Stimulated activated CD4-positive, alpha-beta T cell treated with anti-CD3 and anti-CD28 coated beads, Interleukin-1b, Interleukin-23, amount 100 ng/mL, for 1 hour (primary cell): ENCODE measurements at places on chromosomes 16 and 17.
A peak's percentile ranks its signal among the peaks of the same experiment; 100 is the strongest.

DNA sequence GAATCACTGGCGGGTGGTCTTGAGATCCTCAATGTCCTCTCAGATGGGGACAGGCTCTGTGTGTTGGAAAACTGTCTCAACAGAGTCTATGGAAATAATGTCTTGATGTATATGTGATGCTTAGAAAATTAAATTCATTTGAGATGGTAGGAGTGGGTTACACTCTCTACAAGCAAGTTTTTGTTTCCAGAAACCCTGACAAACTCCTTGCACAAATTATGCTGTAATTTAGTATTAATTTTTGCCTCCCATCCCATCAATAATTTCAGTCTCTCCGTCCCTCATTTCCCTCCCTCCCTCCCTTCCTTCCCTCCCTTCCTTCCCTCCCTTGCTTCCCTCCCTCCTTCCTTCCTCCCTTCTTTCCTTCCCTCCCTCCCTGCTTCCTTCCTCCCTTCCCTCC is 488.0 kb upstream of the C16orf82 start:
- DNase-seq: no peak

GRCh38 chr16:12145918-12146317 is 169.4 kb downstream of the SNX29 start:
- DNase-seq: no peak

- no peak for DNase-seq
These were observed 34.3 kb upstream of the RPRML start for GRCh38 chr17:47013341-47013740.

- DNase-seq: no peak
These were observed 20.0 kb upstream of the TBX2 start for GRCh38 chr17:61379457-61380216.

GRCh38 chr16:26701243-26701886 is 365.4 kb upstream of the C16orf82 start:
- DNase-seq: no peak

DNA sequence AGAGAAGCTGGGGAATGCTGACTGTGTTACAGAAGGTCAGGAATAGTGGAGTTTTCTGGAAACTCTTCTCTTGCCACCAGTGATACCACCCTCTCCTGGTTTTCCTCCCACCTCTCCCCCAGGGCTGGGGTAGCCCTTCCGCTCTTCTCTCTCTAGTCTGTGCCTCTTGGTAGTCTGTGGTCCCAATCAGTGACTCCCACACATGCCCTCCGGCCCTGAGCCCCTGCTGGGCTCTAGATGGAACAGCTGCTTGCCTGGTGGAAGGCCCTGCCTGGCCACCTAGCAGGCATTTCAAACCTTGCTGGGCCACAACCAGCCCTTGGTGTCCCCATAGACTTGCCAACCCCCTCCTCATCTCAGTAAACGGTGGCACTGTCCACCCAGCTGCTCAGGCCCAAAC is 15.2 kb upstream of the MTSS2 start:
- no peak for DNase-seq

DNA sequence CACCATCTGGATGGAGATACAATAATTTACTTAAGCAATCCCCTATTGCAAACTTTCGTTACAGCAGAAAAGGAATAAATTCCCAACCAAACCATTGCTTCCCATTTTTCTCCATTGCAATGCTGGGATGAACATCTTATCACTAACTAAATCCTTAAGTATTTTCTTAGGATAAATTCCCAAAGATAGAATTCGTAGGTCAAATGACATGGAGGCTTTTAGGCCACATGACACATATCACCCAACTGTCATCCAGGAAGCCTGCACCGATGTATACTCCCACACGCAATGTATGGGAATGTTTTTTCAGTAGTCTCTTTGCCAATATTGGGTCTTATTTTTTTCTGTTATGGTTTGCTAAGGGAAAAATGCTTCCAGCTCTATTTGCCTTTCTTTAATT is 1.6 kb upstream of the TLCD2 start:
- DNase-seq: no peak

DNA sequence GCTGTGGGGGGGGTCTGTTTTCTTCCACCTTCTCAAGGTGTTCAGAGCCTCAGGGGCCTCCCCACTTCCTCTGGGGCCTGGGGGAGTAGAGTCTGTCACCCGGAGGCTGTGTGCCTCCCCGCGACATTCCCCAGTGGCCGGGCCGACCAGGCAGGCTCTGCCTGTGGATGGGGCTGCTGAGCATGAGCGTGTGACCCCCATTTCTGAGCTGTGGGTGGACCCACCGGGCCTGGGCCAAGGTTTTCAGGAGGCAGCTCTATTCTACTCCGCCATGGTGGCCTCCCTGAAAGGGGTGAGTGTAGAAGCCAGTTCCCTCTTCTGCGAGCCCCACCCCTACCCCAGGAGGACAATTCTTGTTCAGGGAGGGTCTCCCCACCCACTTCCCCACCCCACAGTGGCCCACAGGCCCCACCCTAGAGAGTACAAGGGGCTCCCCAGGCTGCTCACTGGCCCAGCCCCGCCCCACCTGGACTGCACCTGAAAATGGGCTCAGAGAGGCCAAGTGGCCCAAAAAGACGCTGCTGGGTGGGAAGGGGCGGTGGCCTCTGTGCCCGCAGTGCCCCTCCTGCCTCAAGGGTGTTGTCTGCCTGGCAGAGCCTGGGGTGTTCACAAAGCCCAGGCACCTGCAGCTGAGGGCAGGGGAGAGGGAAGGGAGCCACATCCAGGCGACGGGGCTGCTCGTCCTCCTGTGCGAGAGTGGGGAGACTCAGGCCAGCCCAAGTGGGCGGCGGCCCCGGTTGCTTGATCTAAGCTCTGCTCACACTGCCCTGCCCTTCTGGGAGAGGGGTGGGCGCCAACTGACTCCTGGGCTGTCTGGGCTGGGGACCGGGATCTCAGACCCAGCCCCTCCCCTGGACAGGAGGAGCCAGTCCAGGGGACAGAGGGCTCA is 1.3 kb downstream of the MSLN start:
- DNase-seq: no peak

GRCh38 chr17:60519795-60520194 is 6.2 kb downstream of the APPBP2 start:
- no peak for DNase-seq

DNA sequence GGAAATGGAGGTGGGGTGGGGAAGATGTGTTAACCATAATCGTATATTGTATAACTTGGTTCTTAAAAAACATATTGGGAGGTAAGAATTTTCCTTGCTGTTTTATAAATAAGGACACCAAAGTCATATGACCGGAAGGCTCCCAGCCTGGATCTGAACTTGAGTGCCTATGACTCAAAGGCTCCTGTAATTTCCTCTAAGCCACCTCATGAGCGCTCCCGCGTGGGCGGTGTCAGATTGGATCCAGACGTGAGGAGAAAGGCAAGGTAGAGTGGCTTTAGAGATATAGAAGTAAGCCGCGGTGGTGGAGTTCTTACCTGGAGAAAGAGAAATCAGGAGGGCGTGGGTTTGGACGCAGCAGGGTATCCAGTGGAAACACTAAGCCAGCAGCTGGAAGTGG is 196.2 kb upstream of the NLRP1 start:
- no peak for DNase-seq

DNA sequence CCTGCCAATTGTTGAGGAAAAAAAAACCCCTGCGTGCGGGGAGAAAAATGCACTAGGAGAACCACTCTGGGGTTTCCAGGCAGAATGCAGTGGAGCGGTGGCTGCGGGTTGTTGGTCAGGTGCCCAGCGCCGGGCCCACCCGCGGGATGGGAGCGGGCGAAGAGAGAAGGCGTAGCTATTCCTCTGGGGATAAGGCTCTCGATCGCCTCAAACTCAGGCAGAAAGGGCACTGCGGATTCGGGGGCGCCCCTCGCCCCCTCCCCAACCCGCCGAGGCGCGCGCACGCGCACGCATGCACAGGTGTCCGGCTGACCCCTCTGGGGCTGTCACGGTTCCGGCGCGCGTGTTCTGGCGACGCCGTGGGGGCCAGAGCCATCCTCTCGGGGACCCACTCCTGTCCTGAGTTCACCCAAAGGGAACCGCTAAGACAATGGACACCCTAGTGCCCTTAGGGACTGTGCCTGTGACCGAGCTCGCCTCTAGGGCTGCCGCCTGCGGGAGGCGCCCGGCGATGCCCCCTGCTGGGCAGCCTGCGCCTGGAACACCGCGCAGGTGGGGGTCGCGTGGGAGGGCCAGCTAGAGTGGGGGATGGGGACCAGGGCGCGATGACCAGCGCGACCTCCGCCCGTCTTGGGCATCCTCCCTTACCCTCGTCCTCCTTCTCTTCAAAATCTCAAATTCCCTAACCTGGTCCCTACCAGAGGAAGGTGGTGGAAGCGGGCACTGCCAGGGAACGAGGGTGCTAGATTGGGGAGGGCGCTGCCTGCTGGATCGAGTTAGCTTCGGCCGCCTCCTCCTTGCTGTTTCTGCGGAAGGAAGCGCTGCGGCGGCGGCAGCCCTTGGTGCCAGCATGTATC is 14.4 kb upstream of the CBX8 start:
- no peak for DNase-seq

DNA sequence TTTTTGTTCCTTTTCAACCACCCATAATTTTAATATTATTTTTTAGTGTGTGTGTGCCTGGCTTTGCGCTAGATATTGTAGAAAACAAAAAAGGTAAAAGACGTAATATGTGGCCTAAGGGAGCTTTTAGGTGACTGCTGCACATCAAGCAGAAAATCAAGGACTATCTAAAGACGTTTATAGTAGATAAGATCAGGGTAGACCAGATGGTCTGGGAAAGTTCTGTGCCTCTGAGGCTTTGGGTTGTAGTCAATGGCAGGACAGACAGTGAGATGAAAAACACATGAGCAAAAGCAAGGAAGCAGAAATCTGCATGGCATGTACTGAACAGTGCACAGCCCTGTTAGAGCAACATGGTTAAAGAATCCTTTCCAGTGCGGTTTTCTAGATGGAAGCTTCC is 26.8 kb upstream of the ARHGAP23 start:
- DNase-seq: no peak

DNA sequence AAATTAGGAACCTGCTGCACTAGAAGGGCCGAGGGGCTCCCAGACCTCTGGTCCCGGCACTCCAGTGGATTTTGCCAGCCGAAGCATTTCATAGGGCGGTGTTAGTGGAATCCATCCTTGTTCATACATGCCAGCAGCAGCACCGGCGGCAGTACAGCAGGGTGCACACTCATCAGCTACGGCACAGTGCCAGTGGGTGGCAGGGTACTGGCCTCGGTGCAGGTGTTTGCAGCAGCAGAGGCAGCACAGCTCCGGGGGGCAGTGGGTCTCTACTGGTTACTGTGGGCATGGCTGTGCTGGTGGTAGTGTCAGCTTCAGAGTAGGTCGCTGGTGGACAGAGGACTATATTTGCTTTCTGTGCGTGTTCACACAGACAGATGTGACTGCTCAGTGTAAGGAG is 985.7 kb downstream of the CDH8 start:
- DNase-seq: no peak

DNA sequence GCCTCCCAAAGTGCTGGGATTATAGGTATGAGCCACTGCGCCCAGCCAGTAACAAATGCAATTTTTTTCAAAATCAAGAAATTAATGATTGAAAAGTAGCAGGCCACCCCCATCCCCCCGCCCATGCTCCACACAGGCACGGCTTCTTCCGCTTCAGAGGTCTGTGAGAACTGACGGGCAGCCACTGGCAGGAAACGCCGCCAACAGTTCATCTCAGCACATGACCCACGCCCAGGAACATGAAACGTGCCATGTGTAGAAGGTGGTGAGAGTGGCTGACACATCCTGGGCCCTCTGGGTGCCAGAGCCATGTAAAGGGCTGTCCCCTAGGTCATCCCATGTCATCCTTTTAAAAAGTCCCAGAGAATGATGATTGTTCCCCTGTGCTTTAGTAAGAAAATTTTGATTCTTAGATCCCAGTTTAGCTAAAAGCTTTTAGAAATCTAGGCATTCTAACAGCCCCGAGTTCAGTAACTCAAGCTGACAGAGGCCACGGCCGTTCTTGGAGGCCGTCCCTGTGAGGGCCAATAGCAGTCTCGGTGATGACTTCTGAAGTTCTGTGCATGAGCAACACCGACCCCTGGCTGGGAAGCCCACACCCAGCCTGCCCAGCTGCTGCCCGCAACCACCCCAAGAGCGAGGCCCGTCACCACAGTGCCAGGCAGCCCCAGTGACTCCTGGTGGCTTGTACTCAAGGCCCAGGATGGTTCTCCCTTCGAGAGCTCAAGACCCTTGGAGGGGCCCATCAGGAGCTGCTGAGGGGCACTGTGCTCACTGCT is 52.1 kb downstream of the KLHDC4 start:
- DNase-seq: peak; percentile 27

- DNase-seq: no peak
These were observed 56.4 kb downstream of the WWOX start for GRCh38 chr16:78155791-78156345.

- DNase-seq: no peak
These were observed 14.7 kb downstream of the KRT12 start for GRCh38 chr17:40852364-40852763.

- DNase-seq: no peak
These were observed 5.9 kb upstream of the KPNA2 start for GRCh38 chr17:68029512-68030215.

DNA sequence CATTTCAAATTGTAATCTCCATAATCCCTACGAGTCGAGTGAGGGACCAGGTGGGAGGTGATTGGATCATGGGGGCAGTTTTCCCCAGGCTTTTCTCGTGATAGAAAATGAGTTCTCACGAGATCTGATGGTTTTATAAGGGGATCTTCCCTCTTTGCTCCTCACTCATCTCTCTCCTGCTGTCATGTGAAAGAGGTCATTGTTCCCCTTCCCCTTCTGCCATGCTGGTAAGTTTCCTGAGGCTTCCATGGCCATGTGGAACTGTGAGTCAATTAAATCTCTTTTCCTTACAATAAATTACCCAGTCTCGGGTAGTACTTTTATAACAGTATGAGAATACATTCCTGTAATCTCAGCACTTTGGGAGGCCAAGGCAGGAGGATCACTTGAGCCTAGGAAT is 76.7 kb upstream of the MARCHF10 start:
- no peak for DNase-seq

GRCh38 chr17:78343187-78343542 is 16.7 kb downstream of the SOCS3 start:
- no peak for DNase-seq

DNA sequence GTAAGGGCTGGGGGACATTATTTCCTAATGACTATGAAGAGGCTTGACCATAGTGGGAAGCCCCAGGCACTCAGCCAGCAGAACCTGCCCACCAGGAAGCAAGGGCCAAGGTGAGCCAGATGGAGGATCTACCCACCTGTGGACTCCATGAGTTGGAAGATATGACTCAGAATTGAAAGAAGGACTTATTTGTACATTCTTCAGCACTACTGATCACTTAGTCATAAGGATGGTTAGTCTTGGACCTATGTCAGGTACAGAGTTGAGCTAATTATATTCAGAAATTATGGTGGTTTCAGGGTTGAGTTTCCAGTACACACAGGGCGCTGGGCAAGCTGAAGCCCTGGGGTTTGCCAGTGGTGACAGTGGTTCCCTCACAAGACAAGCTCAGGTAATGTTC is 24.0 kb upstream of the GRIN2A start:
- DNase-seq: no peak

GRCh38 chr16:84785843-84786581 is 33.8 kb upstream of the CRISPLD2 start:
- DNase-seq: no peak

GRCh38 chr17:72906306-72906705 is 186.2 kb downstream of the SLC39A11 start:
- no peak for DNase-seq
